Sigmoid colon (tissue), 7 donors: ENCODE measurements at places on chromosomes 4 and X. TPM values are rescaled to one million over a fixed set of nuclear protein-coding genes. Genes with fewer than 3 reads are reported as not detected.

- DNase-seq = no peak
Measured at GRCh38 chr4:72107456-72107855, 75.7 kb downstream of the NPFFR2 start.

- DNase-seq = no peak
Measured at GRCh38 chr4:56324011-56324610, 63.2 kb downstream of the AASDH start.

DNA sequence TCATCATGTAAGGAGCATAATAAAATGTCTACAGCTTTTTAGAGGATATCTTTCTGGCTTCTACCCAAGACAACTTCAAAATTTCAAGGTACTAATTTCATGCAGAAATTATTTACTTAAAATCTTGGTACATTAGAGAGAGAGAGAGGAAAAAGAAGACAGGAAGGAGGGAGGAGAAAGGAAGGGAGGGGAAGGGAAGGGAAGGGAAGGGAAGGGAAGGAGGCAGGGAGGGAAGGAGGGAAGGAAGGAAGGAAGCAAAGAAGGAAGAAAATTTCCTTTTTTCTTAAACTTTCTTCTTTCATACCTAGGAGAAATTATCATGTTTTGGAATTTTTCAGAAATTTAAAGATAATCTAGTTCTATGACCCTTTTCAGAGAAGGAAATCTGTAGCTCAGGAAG, 61.8 kb downstream of the HS3ST1 start:
- no peak for DNase-seq

DNA sequence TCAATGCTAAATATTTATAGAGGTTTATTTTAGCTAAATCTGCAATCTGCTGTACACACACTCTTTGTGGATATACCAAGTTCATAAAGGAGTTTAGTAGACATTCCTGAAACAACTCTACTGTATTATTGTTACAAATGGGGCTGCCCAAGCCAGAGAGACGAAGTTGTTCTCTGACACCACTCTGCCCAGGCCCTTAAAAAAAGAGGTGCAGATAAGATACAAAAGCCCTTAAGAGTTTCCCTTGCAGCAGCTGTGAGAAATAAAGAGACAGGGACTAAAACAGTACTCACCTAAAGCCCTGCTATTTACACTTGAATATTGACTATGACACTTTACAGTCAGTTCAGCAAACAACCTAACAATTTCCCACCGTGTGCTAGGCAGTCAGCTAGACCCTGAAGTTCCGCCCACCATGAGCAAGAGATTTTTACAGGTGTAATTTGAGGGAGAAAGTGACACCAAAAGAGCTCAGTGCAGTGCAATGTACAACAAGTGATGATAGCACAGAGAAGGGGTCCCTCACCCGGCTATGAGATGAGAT, 191.7 kb downstream of the PRDM5 start:
- DNase-seq = no peak

DNA sequence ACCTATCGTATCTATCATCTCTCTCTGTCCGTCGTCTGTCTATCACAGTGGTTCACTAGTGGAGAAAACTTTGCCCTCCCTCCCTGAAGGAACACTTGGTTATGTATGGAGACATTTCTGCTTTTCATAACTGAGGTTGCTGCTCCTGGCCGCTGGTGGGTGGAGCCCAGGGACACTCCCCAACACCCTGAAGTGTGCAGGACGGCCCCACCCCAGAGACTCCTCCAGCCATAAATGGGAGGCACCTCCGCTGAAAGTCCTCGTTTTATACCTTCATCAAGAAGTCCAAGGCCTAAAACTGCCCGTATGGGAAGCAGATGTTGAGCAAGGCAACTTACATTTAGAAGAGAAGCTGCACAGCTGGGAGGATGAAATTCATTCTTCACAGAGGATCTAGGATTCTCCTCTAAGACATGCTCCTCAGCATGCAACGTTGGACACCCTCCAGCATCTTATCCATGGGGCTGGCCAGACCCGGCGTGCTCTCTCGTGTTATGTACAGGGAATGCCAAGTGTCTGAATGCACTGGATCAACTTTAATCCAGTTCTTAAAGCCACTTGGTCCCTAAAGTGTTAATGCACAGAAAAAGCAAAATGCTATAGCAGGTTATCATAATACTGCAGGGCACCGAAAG, 43.5 kb downstream of the PRKX start:
- no peak for DNase-seq

DNA sequence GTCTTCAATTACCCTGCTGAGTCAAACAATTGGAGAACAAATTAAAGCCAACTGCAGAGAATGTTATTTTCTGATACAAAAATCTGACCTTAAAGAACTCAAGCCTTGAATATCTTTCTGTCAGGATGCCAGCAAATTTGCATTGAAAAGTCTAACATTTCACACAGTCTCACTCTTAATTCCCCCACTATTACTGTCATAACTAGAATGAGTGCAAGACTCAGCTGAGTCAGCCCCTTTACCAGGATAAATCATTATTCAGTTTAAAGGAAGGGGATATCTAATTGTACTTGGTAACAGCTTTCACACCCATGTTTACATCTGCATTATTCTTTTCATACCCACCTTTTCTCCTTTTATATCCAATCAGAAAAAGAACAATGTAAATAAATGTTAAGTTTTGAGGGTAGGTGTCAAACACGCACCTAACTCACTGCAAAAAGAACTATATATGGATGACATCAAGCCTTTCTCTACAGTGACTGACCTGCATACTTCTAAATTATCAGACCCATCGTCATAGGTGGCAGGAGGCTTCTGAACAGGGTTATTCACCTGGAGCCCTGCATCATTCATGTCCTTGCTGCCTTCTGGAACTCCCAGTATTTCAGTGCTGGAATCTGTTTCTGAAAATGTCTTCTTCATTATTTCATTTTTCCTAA, 117.4 kb downstream of the TMA16 start:
- DNase-seq = no peak

GRCh38 chr4:61205066-61205465, 4.9 kb downstream of the ADGRL3 start:
- no peak for DNase-seq

GRCh38 chrX:69556060-69557011, 52.2 kb downstream of the NALF2 start:
- DNase-seq = no peak

DNA sequence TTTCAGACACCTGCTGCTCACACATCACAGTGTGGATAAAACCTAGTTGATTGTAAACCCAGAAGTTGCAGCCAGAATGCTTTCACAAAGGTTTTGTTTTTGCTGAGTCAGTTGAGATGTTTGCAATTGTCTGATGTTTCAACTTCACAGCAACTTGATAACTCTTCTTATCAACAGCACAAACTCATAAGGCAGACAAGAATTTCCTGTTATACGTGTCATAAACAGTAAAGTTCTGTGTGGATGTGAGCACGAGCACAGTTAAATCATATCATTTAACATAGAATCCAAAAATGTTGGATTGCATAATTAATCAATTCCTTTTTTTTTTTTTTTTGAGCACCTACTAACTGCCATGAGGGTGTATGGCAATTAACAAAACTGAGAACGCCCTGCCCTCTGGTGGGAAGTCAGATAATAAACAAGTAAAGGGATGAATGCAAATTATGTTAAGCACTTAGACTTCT, 512.2 kb downstream of the PDHA2 start:
- DNase-seq = no peak

GRCh38 chr4:150206954-150207353, 128.7 kb downstream of the DCLK2 start:
- no peak for DNase-seq

GPC4 gene
- polyA plus RNA-seq = 9.4 TPM

BEND2 gene
- not detected for polyA plus RNA-seq

BMX gene
- 1.4 TPM for polyA plus RNA-seq

HPRT1 gene
- 40.6 TPM for polyA plus RNA-seq
